ENCODE measurements at places on chromosomes 7 and 10.
A peak's percentile ranks its signal among the peaks of the same experiment; 100 is the strongest.

DNA sequence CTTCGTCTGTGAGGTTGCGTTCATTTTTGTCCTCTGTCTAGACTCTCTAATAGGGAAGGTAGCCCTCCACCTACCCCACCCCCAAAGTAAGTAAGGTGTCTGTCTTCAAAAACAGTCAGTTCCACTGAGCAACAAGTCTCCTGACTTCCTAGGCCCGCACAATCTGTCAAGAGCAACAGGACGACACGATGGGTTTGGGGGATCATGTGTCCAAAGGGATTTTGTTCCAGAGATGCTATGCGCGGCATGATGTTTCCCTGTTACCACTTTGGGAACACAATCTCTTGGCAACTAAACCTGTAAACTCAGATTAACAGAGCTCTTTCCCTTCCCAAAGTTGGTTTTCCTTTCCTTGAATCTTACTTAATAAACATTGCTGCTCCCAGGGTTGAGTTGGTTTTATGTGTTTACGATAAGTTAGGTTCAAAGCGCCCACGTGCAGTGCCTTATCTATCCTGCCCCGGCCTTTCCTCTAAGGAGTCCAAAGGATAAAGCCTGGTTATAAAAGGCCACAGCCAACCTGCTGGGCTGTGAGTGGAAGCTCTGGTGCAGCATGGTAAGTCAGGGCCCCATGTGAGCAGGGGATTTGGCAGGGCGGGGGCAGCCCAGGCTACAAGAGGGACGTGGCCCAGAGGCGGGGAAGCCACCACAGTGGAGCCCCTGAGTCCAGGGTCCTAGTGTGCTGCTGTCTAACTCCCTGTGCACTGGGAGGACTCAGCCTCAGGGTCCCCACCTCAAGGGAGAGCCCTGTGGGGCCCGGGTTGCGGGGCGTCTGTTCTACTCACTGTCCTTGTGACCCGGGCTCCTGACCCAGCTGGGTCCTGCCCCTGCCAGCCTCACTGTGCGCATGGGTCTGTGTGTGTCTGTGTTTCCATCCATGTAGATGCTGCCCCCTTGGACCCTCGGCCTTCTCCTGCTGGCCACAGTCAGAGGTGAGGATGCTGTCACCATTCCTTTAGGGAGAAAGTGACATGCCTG, at the start of gene PNLIPRP2:
Gene PNLIPRP2, plus strand, starts transcription at position 531 of the 978 bp plus-strand sequence.
- peak; percentile 84 for DNase-seq

- DNase-seq = no peak
These were observed 105.1 kb downstream of the C10orf90 start for GRCh38 chr10:126565441-126565840.

GRCh38 chr7:140723006-140723405, 26.5 kb downstream of the NDUFB2 start:
- no peak for DNase-seq

DNA sequence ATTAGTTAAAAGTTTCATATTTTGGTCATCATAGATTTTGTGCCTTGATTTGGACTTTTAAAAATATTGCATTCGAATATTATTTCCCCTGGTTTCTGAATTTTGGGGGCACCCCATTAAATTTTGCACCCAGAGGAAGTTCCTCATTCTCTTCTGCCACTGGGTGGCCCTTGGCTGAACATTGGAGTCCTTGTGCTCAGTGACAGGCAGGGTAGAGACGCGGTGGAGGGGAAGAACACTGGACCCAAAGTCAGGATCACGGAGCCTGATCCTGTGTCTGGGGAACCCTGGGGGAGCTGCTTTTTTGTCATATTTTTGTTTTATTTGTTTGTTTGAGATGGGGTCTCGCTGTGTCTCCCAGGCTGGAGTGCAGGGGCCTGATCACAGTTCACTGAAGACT, 74.7 kb downstream of the MKI67 start:
- no peak for DNase-seq

GRCh38 chr10:132827423-132827789, 41.5 kb upstream of the NKX6-2 start:
- no peak for DNase-seq

- DNase-seq = no peak
These were observed 303.0 kb upstream of the DKK1 start for GRCh38 chr10:52011118-52011517.
